ENCODE measurements at places on chromosomes 3 and 15.

GRCh38 chr15:47609693-47610092 is 107.6 kb upstream of the SEMA6D start:
- no peak for DNase-seq

DNA sequence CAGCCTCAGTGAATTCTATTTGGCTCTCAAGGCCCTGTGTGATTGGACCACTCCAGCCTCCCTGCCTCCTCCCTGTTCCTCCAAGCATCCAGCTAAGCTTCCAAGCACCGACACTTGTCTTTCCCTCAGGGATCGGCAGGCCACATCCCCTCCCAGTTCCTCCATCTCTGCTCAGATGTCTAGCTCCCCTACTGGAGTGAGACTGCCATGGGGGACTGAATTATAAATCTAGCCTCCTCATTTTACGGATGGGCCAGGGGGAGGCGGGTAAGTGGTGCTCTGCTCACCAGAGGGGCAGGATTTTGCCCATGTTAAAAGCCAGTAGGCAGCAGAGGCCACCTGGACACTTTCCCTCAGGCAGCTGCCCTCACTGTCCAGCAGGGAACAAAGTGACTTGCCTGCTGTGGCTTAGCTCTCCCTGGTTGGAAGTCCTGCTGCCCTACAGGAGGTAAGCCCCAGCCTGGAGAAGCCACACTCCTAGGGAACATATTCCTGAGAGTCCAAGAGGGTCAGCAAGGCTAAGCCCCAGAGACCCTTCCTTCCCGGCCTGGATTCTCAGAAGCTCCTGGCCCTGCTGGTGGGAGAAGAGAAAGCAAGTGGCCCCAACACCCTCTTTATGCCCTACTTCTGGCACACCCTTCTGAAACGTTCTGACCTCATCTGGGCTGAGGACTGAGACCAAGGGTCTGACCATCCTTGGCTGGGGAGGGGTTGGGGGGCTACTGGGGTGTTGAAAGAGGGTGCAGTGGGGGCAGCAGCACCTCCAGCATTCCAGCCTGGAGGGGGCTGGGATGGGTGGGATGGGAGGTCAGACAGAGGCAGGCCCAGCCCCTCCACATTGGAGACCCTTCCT is 9.1 kb upstream of the HHATL start:
- DNase-seq: no peak

DNA sequence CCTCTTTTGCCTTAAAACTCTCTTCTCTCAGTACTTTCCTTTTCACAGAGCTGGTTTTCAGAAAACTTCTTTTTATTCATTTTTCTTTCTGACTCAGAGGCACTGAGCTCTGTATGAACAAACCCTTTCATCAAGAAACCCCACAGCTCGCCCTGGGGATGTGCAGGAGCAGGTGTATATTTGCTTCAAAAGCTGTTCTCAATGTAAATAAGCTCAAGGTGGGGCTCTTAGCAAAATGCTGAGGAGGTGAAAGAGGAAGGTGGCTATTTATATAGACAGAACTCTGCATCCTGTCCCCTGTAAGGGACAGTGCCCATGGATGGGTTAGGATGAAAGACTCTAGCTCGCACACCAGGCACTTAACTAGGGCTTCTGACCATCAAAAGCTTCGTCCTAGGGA is 302.0 kb downstream of the WDR72 start:
- no peak for DNase-seq

DNA sequence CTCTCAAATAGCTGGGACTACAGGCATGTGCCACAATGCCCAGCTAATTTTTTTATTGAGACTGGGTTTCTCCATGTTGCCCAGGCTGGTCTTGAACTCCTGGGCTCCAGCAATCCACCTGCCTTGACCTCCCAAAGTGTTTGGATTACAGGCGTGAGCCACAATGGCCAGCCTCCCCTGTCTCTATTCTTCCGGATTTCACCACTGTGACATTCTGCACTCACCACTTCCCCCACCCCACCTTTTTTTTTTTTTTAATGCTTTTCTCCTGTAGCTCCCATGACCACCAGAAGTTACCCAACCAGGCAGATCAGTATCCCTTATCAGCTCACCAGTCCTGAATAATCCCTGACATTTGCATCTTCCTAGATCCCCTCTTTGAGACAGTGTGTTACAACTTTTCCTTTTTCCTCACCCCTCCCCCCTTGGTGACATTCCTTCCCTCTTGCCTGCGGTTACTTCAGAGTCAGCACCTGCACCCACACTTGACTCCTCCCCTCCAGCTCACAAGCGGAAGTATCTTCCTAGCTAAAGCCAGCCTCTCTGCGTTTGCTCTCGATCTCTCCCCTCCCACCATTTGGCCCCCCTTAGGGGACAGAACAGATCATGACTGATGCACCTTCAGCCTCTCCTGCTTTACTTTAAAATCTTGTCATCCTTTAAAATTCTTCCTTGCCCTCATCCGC is 13.5 kb upstream of the ZNF592 start:
- no peak for DNase-seq

Measured in muscle of back (tissue), 13 donors.